ENCODE measurements at places on chromosomes 16 and 17.

- DNase-seq = peak; percentile 35
Measured at GRCh38 chr17:49968405-49969133, 421 bp upstream of the DLX4 start.

- DNase-seq = no peak
Measured at GRCh38 chr16:27853101-27853500, 210.4 kb downstream of the GSG1L start.

DNA sequence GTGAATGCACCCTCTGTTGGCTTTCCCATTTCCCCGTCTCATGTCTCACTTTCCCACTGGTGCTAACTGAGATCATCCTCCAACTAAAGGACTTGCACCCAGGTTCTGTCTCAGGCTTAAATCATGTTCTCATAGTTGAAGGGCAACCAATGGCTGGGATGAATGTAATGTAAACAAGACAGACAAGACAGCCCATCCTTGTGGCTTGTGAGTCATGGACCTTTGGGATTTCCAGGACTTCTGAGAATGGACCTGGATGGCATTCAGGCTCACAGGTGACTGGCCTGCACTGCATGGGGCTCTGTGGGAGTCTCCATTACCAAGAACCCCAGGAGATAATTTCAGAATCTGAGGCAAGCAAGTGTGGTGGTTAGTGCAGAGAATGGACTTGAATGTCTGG is 347.5 kb downstream of the HAPSTR1 start:
- no peak for DNase-seq

GRCh38 chr16:87764600-87765472 is 950 bp downstream of the KLHDC4 start:
- DNase-seq = no peak

DNA sequence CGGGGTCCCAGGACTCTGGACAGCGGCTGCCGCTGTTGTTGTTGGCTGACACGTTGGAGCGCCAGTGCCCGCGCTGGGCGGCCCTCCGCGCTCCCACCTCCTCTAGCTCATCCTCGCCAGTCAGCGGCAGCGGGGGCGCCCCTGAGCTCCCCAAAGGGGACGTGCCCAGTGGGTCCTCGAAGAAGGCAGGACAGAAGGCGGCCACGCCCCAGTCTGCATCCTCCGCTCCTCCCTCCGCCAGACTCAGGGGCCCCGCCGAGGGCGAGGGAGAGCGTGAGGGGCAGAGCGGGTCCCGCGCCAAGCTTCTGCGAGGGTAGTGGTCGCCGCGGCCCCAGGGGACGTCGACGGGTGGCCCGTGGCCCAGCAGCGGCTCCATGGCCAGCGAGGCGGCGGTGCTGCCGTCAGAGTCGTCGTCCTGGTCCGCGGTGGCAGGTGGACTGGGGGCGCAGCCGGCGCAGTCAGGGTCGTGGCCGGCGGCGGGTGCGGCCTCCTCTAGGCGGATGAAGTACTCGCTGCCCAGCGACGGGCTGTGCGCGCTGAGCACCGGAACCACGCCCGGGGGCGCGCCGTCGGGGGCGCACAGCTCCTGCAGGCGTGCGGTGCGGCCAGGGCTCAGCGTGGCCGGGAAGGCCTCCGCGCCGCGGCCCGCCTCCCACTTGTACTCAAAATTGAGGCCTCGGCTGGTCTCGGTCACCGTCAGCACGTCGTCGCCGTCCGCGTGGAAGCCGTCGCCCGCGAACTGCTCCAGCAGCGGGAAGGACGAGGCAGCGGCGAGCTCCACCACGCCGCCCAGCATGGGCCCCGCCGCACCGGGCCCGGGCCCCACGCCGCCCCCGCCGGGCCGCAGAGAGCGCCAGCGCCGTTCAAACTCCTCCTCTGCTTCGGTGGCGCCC is 43.2 kb upstream of the PVALEF start:
- no peak for DNase-seq

DNA sequence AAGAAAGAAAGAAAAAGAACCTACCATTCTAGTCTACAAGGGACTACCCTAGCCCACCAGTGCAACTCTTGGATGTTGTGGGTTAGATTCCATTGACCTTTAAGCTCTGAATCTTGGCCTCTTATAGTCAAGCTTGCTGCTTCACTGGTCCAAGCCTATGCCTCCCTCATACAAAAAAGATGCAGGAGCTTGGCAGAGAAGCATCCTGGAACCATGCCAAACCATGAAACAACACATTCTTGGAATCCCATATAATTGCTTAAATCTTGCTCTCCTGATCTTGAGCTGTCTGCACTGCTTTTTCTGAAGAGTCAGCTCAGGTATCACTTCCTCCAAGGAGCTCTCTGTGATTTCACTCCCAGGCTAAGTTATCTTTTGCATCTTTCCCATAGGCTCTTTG is 117.9 kb upstream of the GPR139 start:
- peak; percentile 0 for DNase-seq

- no peak for DNase-seq
Measured at GRCh38 chr17:2188971-2189630, 114.5 kb downstream of the SMG6 start.

GRCh38 chr16:83393196-83393981 is 414.4 kb upstream of the HSBP1 start:
- DNase-seq = no peak

GRCh38 chr16:30958175-30959079 is 873 bp downstream of the SETD1A start:
- DNase-seq = peak; percentile 41

DNA sequence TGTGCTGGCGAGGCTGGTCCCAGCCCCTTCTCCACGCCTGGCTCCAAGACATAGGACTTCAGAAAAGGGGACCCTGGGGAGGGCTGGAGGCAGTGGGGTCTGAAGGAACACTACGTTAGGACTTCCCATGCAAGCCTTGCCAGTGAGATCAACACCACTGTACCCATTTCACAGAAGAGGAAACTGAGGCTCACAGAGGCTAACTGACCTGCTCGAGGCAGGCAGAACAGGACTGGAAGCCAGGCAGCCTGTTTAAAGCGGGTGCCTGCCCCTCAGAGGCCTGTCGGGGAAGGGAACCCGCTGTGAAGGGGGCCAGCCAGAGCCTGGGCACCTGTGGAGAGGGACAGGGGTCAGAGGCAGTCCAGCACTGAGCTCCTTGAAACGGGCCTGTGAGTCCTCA is 32.3 kb downstream of the PEMT start:
- no peak for DNase-seq

- DNase-seq = peak; percentile 84
Measured at GRCh38 chr16:80580109-80580832, 39.5 kb downstream of the DYNLRB2 start.

DNA sequence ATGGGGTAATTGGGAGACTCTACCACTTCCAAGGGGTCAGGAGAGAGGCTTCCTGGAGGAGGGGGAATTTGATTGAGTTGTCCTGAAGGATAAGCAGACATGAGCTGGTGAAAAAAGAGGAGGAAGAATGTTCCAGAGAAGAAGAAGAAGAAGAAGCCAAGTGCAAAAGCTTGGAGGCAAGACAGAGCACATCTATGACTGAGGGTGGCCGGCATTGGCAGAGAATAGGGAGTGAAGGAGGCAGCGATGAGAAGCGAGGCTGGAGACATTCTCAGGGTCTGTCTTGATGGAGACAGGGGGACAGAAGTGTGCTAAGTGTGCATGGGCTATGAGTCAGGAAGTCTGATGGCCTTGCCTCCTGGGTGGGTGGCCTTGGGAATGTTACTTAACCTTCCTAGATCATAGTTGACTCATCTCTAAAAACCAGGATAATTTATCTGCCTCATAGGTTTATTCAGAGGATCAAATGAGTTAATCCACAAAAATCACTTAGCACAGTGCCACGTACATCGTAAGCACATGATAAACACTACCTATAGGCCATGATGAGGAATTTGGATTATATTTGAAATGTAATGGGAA is 171.7 kb downstream of the ABCC12 start:
- no peak for DNase-seq

DNA sequence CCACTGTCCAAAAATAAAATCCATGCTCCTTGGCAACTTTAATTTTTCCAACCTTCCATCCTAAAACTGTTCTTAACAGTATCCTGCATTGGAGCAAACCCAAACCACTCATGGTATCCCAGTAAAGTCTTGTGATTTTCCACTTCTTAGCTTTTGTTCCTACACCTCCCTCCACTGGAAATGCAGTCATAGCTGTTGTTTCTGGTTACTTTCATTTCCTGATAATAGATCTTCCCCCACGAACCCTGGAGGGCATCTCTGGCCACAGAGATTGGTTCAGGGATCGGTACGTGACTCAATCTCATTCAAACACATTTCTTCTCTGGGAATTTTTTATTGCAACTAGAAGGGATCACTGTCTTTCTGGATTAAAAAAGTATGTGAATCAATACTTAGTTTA is 276.0 kb downstream of the GRIN2A start:
- no peak for DNase-seq

- DNase-seq = no peak
Measured at GRCh38 chr17:43543300-43543699, 2.8 kb downstream of the ETV4 start.

- no peak for DNase-seq
Measured at GRCh38 chr17:74893936-74894671, 671 bp upstream of the FADS6 start.

DNA sequence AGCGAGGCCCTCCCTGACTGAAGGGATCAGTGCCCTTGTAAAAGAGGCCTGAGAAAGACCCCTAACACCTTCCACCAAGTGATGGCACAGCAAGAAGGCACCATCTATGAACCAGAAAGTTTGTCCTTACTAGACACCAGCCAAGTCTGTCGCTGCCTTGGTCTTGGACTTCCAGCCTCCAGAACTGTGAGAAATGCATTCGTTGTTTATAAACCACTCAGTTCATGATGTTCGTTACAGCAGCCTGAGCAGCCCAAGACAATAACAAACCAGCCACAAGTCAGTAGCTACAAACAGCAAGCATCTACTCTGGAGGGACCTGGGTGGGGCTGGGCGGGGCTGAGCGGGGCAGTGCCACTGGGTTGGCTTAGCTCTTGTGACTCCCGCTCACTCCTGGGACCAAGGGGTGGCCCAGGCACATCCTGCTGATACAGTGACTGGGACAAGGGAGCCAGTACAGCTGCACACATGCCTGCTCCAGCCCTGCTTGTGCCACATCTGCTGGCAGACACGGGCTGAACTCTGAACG is 234.9 kb downstream of the IRF8 start:
- no peak for DNase-seq

GRCh38 chr17:7579001-7579833 is at the start of gene CD68:
Gene CD68 (plus strand): TSS chr17:7579638. CDS start chr17:7579678, 40 bp downstream.
- DNase-seq = peak; percentile 87

DNA sequence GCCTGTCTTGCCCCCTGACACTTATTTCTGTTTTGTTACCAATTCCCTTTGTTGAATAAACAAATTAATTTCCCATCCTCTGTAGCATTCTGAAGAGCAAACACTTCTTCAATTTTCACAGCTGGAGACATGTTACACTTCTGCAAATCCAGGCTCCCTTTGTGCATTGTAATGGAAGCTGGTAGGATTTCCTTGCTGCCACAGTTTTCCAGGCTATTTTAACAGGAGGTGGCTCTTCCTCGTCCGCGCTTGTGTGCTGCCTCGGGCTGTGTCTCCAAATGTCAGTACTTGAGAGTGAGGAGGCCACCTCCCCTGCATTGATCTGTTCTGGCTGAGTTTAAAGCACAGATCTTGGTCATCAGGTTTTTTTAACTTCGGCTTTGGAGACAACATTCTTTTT is 40.0 kb downstream of the SOST start:
- no peak for DNase-seq

GRCh38 chr17:64291268-64291851 is 28.3 kb upstream of the TEX2 start:
- DNase-seq = no peak

- DNase-seq = no peak
Measured at GRCh38 chr17:3772764-3773163, 28.2 kb downstream of the ITGAE start.

- DNase-seq = peak; percentile 41
Measured at GRCh38 chr17:30021708-30022317, 80.4 kb downstream of the EFCAB5 start.

GRCh38 chr16:74372369-74372768 is 3.7 kb upstream of the NPIPB15 start:
- no peak for DNase-seq

DNA sequence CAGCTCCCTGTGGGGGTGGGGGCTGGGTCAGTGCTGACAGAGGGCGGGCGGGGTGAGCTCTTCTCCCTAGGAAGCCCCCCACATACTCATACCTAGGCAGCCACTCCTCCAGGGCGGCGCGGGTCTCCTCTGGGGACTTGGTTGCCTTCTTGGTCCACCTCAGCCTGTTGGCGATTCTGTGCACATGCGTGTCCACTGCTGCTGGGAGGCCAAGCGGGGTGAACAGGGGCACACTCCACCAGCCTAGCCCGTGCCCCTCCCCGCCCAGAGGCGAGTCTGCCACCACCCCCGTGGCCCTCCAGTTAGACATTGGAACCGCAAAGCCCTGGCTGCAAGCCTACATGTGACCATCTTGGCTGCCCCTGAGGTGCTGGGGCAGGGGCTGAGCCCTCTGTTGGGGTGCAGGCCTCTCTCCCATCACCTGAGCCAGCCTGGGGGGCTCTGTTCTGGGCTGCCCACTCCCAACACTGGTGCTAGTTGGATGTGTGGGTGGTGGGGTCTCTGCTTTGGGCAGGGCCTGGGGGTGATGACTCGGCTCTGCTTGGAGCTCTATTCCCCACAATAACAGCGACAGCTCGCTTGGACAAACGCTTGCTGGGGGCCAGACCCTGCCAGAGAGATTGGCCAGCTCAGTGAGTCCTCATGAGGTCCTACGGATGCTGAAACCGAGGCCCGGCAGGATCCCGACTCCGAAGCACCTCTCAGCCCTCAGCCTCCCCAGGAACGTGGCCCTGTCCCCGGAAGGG is 7.4 kb downstream of the NTHL1 start:
- no peak for DNase-seq

DNA sequence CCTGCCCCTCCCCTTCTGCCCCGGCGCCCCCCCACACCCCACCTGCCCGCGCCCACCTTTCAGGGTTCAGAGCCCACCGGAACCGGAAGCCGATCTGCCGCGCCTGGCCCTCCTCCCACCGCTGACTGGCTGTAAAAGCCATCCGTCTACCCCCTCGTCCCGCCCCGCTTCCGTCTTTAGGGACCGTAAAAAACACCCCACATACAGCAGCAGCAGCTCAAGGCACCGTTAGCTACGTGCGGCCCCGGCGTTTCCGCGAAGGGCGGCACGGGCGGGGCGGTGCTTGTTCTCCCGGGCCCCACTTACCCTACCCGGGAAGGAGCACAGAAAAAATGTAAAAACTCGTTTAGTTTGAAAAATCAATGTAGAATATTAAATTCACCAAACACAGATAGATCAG is at the start of gene MRPL28:
Gene MRPL28, minus strand, starts transcription at position 96 of the 400 bp plus-strand sequence. CDS start 320 bp downstream, outside the sequence.
- DNase-seq = peak; percentile 94

DNA sequence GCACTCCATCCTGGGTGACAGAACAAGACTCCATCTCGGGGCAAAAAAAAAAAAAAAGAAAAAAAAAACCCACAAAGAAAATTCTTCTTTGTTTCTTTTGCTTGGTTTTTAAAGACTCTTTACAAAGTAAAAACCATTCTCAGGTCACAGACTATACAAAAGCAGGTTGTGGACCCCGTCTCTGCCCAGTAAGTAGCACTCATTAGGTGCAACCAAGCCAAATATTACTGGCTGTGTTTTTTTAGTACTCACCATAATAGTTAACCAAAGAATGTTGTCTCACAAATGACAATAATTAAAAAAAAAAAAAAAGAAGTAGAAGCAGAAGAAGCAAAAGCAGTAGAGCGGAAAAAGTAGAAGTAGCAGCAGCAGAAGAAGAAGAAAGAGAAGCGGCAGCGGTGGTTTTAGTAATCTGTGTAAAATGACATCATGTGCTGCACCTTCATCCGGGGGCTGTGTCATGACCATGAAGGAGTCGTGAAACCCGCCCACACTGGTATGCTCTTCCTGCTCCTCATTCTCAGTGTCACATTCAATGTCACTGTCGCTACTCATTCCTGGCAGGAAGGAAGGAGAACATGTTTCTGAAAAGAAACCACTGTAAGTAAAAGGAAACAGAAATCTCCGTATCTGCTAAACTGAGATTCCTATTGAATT is 105.4 kb downstream of the TRIM37 start:
- DNase-seq = peak; percentile 27

Data from fibroblast of upper back skin (primary cell).